CD4-positive, alpha-beta T cell treated with Interleukin-17A for 4 hours (primary cell): ENCODE measurements at places on chromosomes 5 and 9.

- DNase-seq = no peak
These were observed 302.2 kb downstream of the EBF1 start for GRCh38 chr5:158797498-158797845.

- DNase-seq = peak; percentile 28
These were observed 3.6 kb upstream of the TMEM210 start for GRCh38 chr9:137175345-137175961.

- DNase-seq = no peak
These were observed 191.1 kb downstream of the BNC2 start for GRCh38 chr9:16679327-16679821.

DNA sequence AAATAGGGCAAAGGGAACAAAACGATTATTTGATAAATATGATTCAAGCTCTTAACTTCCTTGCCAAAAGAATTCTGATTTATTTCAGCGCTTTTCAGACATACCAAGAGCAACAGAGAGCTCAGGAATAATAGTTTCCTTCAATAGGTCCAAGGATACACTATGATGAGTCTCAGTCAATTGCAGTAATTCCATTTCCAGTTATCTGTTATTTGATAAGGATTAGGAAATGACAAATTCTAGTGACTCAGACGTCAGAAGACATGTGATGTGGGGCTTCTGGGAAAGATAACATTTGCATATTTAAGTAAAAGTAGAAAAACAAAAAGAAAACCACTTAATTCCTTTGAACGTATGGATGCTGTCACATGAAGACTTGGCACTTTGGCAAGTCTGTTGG is 1250.8 kb upstream of the CDH18 start:
- no peak for DNase-seq
